Stimulated activated CD4-positive, alpha-beta T cell treated with anti-CD3 and anti-CD28 coated beads, Interleukin-1b, Interleukin-23, amount 100 ng/mL, for 48 hours (primary cell): ENCODE measurements at places on chromosomes 6 and 20.
A peak's percentile ranks its signal among the peaks of the same experiment; 100 is the strongest.

DNA sequence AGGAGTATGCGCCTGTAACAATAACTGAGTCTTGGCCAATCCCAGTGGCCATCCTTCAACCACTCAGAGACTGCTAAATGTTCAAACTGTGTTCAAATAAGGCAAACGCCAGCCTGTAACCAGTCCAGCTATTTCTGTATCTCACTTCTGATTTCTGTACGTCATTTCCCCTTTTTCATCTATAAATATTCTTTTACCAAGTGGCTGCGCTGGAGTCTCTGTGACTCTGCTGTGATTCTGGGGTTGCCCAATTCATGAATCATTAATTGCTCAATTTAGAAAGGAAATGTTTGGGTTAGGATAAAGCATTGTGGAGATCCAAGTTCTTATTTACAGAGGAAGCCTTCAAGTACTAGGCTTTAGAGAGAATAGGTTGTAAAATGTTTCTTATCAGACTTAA is 89.8 kb upstream of the UST start:
- no peak for DNase-seq

DNA sequence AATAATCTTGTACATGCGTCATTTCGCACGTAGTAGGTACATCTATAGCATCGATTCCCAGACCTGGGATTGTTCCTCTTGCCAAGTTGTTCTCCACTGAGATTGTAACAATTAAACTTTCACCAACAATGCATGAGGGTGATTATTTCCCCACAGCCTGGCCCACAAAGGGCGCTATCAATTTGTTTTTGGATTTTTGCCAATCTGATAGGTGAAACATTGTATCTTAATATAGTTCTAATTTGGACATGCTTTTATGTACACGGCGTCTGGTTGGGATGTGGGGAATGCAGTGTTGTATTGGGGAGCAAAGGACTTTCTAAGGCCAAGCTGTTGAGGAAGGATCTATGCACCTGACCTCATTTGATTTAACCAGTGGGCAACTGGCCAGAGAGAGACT is 59.5 kb downstream of the VEGFA start:
- no peak for DNase-seq

DNA sequence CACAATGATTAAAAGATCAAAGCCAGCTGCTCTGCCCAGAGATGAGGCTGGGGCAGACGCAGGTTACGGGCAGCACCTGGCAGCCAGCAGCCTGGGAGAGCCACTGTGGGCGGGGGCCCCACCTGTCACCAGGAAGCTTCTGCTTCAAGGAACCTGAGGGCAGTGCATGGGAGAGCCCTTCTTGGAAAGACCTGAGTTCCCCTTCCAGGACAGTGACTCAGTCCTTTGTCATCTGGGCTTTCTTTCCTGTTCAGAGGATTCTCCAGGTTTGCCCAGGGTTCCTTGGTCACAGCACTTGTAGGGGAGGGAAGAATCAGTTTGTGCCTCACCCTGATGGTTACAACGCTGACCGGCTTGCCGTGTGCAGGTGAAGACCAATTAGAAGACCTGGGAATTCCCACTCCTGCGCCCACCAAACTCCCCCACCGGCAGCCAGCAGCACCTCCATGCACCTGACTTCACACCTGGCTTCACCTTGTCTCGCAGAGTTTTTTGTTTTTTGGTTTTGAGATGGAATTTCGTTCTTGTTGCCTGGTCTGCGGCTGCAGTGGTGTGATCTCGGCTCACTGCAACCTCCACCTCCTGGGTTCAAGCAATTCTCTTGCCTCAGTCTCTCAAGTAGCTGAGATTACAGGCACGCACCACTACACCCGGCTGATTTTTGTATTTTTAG is 2.0 kb downstream of the ZBP1 start:
- no peak for DNase-seq

DNA sequence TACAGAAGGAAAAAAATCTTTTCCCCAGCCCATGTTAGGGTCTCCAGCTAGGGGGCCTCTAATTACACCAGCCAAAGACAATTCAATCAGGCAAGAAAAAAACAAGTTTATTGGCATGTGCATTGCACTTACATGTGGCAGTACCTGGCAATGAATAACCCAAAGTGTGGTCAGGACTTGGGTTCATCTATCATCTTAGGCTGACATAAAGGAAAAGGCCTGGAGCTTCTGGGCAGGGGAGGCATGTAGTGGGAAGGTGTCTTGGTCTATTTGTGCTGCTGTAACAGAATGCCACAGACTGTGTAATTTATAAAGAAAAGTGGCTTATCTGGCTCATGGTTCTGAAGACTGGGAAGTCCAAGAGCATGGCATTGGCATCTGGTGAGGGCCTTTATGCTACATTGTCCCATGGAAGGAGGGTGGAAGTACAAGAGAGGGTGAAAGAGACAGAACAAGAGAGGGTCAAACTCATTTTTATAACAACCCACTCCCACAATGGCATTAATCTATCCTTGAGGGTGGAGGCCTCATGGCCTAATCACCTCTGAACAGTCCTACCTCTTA is 4.4 kb upstream of the PYGB start:
- DNase-seq, result no peak

GRCh38 chr6:72621291-72622093 is at the start of gene KCNQ5:
TSS of gene KCNQ5 (plus strand) at chr6:72622064.
- DNase-seq, result peak; percentile 22

DNA sequence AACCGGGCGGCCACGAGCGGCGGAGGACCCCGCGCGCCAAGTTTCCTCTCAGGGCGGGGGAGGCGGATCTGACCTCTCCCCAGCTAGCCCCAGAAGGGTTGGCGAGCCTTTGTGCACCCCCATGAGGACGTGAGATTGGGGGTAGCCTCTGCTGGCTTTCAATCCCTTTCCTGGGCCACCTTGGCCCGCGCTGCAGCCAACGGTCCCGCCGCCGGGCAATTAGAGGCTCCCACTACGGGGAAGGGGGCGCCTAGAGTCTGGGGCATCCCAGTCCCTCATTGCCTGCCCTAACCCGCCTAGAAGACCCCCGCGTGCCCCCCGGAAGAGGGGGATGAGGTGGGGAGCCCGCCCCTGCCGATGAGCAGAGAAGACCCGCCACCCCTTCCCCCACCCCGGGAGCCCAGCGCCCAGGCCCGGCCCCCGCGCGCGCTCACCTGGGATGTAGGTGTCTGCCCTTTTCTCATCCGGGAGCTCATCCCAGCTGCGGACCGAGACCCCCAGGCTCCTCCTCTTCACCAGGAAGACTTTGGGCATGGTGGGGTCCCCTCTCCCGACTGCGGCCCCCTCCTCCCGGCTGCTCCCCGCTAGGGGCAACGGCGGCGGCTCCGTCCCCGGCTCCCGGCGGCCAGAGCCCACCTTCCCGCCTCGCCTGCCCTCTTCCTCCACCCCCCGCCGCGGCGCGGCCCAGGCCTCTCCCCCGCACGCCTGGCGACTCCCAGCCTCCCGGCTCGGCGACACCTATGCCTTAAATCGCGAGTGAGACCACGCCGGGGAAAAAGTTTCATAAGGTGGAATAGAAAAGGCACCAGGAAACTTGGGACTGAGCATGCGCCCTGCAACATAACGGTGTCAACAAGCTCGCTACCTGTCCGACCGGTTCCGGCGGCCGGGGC is at the start of gene OVOL2:
OVOL2 (minus strand) TSS at position 816 of the 893 bp plus-strand sequence; CDS start at position 534, 282 bp downstream.
- no peak for DNase-seq

- DNase-seq, result no peak
These were observed 10.8 kb downstream of the NTSR1 start for GRCh38 chr20:62719250-62719935.

DNA sequence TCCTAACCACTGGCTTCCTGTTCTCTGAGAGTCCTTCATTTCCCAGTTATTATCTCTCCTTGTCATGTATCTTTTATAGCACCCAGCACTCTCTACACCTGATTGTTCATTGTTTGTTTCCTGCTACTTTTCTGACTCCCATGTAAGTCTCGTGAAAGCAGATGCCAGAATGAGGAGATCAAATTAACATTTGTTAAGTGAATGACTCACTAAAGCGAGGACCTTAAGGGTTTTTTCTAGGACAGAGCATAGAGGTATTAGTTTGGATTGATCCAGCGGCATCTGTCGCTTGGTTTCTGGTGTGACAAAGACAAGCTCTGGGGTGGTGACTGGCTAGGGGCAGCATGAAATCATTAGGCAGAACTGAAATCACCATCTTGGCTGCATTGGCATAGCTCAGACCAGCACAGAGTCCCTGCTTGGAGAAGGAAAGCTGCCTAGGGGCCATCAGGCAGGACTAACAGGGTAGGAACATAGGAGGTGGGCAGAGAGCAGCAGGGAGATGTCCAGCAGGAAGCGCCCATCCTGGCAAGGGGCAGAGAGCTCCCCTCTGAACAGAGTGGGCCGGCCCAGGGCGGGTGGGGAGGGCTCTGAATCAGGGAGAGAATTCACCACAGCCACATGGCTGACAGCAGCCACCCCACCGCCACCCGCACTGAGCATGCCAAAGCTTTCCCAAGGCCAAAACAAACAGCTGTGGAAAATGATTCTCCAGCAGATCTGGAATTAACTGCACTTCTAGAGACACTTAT is 97.1 kb upstream of the CEP85L start:
- no peak for DNase-seq

- DNase-seq, result peak; percentile 80
These were observed 59.9 kb upstream of the HBS1L start for GRCh38 chr6:135114355-135115145.

DNA sequence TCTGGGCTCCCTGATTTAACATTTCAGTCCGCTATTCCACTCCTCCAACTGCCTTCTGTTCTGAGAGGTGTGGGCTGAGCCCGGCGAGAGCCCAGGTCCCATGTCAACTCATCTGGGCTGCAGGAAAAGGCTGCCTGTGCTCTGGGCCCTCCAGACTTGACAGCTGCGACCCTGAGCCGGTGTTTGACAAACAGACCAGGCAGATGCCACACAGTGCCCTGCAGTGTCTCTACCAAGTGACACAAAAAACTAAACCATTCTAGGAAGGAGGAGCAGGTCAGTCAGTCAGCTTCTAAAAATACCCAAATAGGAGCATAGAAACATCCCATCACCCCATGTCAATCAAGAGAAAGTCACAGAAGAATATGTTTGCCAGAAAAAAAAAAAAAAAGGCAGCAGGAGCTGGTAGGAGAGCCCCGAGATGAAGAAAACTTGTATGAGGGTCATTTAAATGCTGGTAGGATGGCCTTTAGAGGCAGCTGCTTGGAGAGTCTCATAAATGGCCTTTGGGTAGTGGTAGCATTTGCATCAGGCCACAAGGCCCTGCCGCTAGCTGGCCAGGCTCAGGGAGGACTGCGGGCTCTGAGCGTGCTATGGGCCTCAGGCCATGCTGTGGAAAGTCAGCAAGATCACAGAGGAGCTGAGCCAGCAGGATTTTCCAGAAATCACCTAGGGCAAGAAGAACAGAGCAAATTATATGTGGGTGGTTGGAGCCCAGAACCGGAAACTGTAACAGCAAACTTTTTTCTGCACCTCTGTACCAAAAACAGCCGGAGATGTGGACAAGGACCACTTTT is 36.6 kb upstream of the GFOD1 start:
- DNase-seq, result no peak

GRCh38 chr6:27091661-27092315 is 155.7 kb upstream of the PRSS16 start:
- peak; percentile 63 for DNase-seq

DNA sequence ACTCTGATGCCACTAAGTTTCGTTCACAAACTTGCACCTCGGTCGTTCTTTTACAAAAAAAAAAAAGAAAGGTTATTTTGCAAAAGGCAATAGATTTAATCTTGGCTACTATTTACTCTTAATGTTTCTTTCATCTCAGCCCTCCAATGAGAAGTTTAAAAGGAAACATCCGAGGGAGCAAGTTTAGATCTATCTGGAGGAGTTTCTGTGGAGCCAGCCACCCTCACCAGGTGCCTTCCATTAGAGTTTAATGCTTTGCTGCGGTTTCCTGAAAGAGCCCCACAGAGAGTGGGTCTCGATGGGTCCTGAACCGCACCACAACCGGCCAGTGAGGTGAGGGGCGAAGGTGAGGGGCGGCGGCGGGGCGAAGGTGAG is 632 bp downstream of the PRKN start:
- DNase-seq, result no peak

- no peak for DNase-seq
These were observed 36.8 kb downstream of the PTCHD4 start for GRCh38 chr6:48073976-48074767.

DNA sequence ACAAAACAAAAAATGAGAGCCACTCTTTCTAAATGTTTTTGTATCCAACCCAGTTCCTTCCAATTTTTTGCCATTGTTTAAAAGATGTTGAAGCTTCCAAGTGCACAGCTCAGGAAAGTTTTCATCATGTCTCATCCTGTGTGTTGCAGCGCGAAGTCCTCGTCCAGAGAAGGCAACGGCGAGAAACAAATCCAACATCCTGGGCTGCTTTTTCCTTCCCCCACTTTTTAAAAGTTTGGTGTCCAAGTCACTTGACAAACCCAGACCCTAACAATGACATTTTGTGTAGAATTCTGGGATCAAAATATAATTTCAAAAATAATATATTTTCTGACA is 92.3 kb downstream of the ANKRD60 start:
- no peak for DNase-seq

- no peak for DNase-seq
These were observed 45.3 kb downstream of the DLL1 start for GRCh38 chr6:170245475-170245992.

- no peak for DNase-seq
These were observed 168.0 kb downstream of the HDGFL1 start for GRCh38 chr6:22737331-22737730.

DNA sequence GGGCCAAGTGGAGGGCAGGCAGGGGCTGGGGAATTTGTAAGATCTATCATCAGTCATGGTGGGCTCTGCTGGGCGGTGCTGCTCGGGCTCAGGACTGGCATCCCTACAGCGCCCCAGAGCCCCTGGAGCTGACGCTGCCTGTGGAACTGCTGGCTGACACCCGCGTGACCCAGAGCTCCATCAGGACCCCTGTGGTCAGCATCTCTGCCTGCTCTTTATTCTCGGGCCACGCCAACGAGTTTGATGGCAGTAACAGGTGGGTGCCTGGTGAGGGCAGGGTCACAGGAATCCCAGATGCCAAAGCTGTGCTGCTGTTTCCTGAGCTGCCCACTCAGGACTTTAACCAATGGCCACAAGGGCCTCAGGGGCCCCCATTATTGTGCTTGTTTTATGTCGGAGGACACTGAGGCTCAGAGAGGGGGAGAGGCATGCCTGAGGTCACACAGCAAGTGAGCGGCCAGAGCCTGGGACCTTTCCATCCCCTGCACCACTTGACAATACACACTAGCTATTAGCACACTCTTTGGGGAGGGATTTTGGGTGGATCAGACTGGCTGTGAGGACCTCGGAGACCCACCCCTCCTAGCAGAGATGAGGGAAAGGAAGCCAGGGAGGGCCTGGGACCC is 6.3 kb downstream of the BPIFB2 start:
- DNase-seq, result no peak

DNA sequence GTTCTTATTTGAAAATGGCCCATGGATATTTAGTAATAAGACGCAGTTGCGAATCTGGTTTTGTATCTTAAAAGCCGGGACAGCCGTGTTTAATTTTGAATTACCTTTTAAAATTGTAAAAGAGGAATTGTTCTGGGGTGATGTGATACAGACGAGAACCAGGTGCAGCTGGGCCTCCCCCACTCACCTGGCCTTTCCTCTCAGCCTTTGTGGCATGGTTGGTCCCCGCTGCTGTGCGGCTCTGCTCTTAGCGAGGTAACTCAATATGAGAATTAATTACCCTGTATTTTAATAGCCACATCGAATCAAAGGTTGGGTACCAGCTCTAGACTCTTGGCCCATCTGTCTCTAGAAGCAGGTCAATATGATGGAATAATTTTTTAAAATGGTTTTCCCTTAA is 56.5 kb upstream of the DACT2 start:
- DNase-seq, result no peak

- DNase-seq, result no peak
These were observed 70.4 kb upstream of the SMIM28 start for GRCh38 chr6:138307352-138307751.

GRCh38 chr20:62508641-62509051 is 32.9 kb upstream of the GATA5 start:
- DNase-seq, result no peak

GRCh38 chr6:147553099-147553498 is 44.6 kb downstream of the SAMD5 start:
- no peak for DNase-seq
